Brain microvascular endothelial cell (primary cell): ENCODE measurements at places on chromosomes 6 and 20.
A peak's percentile ranks its signal among the peaks of the same experiment; 100 is the strongest.

DNA sequence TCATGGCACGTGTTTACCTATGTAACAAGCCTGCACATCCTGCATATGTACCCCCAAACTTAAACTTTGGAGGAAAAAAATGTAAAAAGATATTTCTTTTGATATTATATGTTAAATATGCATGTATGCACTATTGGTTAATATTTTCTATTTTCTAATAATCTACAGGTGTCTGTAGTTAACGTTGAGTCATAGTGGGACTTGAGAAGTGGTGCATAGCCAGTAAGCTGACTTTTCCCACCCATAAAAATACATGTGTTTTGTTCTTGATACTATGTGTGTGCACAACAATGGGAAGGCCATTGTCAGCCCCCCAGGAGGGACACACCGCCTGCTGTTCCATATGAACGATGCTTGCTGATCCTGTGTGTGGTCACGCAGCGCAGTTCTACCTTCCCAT, 49.1 kb downstream of the FAM120B start:
- no peak for DNase-seq

DNA sequence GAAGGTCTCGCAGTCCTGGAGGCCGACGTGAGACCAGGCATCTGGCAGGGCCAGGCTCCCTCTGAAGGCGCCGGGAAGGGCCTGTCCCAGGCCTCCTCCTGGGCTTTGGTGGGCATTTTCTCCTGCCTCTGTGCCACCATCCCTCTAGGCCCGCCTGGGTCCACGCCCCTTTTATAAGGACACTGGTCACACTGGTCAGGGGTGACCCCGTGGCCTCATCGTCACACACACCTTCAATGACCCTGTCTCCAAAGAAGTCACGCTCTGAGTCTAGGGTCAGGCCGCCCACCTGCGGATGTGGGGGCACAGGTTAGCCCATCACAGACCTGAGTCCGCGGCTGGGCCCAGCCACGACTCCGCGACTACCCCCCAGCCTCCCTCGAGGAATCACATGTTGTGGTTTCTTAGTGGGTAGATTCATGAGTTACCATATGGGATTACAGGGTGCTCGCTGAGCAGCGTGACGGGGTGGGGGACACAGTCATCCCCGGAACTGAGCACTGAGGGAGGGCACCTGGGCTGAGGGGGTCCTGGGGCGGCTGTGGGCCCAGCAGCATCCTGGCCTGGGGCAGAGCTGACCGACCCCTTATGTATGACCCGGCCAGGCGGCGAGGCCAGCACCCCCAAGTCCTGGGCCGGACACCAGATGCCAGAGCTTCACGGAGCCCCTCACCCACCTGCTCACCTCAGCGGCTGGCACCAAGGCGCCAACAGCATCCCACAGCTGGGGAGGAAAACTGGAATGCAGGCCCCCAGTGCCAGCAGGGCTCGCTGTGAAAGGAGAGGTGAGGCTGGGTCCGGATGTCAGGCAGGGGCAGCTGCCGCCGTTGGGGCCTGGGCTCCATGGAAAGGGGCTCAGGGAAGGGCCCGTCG, 115.9 kb downstream of the DLL1 start:
- no peak for DNase-seq

DNA sequence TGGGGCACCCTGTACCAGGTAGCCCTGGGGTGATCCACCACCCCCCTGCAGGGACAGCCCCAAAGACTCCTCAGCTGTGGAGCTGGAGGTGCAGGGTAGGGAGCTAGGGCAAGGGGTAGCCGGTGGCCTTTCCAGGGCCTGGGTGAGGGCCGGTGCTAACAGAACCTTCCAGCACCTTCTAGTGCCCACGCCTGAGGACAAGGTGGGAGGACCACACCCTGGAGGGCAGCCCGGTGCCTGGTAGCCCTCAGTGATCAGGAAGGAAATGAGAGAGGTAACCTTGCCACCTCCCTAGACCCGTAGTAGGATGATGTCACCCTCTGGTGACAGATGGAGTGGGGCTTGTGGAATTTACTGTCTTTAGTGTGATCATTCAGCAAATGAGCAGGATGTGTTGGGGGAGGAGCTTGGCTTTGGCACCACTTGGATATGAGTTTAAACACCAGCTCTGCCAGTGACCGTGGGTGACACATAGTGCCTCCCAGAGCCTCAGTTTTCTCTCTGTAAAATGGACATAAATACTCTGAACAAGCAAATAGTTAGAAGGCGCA, 187.7 kb downstream of the NFATC2 start:
- peak; percentile 74 for DNase-seq

- no peak for DNase-seq
These were observed 368.6 kb downstream of the BTBD9 start for GRCh38 chr6:38271081-38271480.

- DNase-seq, result no peak
These were observed 324.3 kb downstream of the PRL start for GRCh38 chr6:21972516-21972915.

GRCh38 chr20:13101706-13102105, 92.9 kb downstream of the SPTLC3 start:
- peak; percentile 47 for DNase-seq

DNA sequence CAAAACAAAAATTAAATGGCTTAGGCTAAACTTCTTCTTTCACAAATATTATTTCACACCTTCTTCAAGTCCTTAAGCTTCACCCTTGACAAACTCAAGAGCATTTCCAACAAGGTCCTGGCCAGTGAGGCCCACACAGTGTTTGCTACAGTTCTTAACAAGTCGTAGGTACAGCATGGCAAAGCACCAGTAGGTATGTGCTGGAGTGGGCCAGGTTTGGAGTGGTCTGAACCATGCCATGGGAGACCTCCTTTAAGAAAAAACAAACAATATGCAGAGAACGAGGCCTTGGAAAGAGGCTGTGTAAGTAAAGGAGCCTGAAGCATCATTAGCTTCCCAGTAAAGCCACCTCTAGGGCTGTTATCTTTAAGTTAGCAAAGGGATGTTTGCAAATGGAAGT, 154.3 kb upstream of the SNX9 start:
- no peak for DNase-seq

DNA sequence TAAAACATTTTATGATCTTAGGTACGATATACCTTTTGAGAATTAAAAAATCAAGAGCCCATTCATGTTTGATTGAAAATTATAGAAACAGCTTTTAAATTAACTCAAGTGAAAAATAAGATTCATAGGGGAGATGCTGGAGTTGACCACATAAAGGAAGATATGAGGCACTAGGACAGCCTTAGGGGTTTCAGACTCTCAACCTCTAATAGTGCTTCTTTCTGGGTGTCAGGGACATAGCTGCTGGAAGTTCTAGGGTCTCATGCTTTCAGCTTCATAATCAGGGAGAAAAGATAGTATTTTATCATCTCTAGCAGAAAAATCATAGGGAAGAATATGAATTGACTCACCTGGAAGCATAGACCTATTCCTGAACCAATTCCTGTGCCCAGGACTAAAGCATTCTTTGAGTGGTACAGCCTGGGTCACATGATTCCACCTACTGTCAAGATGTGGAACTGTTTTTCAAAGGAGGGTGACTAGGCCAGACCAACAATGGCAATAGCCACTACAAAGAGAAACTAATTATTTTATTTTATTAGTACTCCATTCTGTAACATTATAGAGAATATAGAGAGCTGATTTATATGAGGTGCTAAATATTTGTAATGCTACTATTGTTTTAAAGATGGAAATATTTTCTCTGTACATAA, 27.8 kb upstream of the CENPW start:
- DNase-seq, result no peak

- no peak for DNase-seq
These were observed 91.2 kb downstream of the ISM1 start for GRCh38 chr20:13312300-13312699.

GRCh38 chr20:62721511-62722370, 13.1 kb downstream of the NTSR1 start:
- DNase-seq, result no peak

- DNase-seq, result peak; percentile 7
These were observed 64.6 kb downstream of the GFOD1 start for GRCh38 chr6:13422681-13423221.

DNA sequence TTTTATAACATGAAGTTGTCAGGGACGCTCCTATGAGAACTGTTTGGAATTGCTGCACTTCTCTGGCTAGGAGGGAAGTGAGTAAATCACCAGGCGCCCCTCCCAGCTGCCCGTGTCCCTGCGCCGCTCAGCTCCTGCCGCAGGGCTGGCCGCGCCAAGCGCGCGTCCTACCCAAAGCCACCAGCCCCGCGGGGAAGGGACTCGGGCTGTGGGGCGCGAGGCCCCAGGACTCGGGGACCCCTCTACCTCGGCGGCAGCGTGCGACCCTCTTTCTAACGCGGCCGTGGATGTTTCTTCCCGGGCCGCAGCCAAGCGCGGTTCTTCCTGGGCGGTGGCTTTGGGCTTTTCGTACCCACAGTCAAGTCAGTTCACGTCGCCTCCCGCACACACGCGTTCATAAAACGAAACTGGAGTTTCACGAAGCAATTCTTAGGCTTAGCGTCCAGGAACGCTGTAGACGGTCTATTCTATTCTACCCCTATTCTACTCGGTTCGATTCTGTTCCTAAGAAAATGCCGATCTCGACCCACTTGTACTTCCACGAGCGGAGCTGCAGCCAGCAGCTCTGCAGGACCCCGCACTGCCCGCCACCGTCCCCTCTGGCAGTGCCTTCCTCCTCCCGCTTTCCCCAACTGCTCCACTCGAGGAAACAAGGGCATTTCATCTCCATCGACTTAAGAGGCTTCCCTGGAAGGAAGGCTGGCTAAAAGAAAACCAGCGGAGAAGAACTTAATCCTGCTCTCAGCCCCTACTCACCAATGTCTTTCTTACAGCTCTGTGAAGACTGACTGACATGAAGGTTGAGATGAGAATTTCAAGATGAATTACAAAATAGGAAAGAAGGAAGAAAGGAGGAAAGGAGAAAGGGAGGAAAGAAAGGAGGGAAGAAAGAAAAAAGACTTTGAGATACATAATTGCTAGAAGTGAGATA, 15.4 kb downstream of the FOXC1 start:
- DNase-seq, result no peak

DNA sequence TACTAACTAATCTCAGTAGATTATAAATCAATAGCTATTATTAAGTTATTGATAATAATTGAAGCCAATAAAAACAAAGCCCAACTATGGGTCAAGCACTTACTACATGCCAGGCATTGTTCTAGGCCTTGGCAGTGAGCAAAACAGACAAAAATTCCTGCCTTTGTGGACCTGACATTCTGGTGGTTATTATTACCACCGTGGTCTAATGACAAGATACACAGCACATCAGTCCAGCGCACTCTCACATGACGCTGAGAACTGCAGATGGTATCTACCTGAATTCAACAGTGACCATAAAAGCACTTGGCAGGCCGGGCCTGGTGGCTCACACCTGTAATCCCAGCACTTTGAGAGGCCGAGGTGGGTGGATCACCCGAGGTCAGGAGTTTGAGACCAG, 121.4 kb downstream of the ZMYND8 start:
- no peak for DNase-seq

DNA sequence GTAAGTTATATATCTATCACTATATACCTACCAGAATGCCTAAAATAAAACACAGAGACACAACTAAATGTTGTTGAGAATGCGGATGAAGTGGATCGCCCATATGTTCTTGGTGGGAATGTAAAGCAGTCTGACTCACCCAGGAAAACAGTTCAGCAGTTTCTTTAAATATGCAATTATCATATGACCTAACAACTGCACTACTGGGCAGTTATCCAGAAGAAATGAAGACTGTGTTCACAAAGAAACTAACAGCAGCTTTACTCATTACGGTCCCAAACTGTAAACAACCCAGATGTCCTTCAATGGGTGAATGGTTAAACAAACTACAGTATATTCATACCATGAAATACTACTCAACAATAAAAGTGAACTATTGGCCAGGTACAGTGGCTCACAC, 14.3 kb upstream of the ZC3H12D start:
- DNase-seq, result peak; percentile 77

DNA sequence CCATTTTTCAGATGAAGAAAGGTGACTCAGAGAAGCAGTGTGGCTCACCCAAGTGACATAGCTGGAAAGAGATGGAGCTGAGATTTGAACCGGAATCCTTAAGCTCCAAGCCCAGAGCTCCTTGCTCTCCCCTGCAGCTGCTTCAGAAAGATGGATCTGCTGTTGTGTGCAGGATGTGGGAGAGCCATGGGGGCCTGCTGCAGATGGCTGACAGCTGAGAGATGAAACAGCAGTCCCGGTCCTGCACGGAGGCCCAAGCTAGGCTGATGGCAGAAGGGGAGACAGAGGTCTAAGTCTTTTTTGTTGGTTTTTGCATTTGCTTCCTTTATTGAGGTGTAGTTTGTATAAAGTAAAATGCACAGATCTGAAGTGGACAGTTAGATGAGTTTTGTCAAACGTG, 69.8 kb upstream of the FOXP4 start:
- no peak for DNase-seq

GRCh38 chr20:41140226-41141133, 3.1 kb downstream of the PLCG1 start:
- DNase-seq, result no peak

DNA sequence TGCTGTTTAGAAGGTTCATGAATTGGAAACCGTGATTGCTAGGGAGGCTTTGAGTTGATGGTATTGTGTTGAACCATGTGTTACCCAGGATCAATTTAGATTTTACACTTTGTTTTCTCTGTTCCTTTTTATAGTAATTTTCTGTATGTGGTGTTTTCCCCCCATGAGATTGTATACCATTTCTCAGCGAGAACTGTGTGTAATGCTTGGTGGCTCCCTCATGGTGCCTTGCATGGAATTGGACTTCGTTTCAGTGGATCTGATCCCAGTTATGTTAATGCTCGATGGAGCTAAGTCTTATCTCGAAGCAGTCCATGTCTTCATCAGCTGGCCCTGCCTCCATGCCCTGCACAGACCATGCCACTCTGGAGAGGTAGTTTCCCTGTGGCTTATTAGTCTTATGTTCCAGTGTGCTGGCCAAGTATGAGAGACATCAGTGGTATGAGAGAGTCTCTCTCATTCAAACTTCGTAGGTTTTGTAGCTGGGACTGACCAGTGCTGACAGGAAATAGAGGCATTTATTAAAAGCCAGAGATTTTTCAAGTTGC, 18.7 kb downstream of the PTPN1 start:
- DNase-seq, result no peak

DNA sequence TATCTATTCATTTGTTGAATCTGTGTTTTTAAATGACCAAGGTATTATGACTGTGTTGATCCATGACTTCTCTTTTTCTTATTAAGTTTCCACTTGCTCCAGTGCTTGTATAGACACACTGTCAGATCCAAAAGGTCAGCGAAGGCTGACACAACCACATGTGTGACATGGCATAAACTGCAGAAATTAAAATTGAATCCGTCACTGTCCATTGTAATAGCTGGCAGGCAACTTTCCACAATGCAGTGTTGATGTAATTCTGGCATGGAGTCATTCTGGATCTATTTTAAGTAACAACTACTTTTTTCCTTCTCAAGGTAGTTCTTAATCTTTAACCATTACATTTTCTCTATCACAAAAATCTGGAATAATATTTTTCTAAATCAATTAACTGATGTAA, 145.3 kb downstream of the AIG1 start:
- DNase-seq, result no peak

GRCh38 chr6:118677193-118677592, 25.8 kb upstream of the CEP85L start:
- DNase-seq, result no peak

GRCh38 chr6:101348816-101349215, 44.7 kb upstream of the GRIK2 start:
- no peak for DNase-seq
